Brain pericyte (primary cell): ENCODE measurements at places on chromosomes 2 and 18.

GRCh38 chr2:148756292-148756975 lies 111.9 kb downstream of the EPC2 start:
- DNase-seq = no peak

DNA sequence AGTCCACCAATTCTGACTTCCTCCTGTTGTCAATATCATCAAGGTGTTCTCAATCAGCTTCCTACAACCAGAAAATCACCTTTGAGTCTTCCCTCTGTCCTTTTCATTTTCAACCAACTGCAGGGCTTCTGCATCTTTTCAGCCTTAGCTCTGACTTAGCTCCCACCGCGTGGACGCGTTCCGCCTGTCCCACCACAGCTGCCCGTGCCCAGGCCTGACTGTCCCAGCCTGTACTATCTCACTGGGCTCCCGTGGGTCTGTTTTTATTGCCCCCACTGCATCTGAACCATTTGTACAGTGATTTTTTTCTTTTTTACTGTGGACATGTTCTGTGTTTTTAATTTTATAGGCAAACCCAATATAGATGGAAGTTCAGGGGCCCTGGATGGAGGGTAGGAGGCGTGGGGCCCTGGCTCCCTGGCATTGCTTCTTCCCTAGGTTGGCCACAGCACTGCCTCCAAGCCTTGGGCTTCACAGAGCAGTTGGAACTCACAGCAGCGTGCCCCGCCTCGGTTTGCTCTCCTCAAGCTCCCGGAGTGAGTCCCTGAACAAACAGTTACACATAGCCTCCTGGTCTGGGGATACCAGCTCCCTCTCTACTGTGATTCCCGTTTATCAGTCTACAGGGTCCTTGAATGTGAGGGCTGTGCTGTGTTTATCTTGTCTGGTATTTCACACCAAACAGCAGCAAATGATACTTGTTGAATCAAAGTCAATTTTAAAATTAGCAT lies 280.6 kb upstream of the PXDN start:
- no peak for DNase-seq

DNA sequence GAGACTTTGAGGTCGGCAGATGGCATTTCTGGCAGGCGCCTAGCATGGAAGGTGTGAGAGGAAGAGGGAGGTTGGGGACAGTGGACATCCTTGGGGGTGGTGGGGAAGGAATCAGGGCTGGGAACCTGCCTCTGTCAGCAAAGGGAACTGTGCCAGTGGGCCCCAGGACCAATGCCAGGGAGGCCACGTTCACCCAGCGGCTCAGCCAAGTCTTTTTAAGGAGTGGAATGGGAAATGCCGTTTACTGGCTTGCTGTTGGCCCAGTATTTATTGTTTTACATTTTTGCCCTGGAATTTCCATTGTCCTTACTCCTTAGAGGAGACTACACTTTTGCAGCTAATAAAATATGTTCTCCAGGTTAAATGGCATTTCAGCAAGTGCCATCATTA lies 135.2 kb downstream of the MCFD2 start:
- no peak for DNase-seq

DNA sequence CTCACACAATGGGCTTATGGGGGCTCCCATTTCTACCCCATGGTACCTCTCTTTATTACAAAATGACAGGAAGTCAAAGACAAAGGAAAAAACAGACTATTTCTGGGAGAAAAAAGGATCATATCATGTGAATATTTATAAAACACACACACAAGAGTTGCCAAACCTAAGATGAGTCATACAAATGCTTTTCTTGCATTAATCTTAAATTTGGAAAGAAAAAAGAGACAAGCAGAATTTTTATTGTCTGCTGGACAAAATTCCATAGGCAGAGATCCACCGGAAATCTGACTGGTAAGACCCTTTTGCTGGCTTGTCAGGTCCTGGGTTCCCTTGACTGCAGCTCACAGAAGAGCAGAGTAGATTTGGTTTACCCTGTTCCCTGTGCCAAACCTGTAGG lies 1732.3 kb upstream of the PIK3C3 start:
- no peak for DNase-seq

GRCh38 chr2:28401411-28401810 lies 8.8 kb downstream of the FOSL2 start:
- no peak for DNase-seq

DNA sequence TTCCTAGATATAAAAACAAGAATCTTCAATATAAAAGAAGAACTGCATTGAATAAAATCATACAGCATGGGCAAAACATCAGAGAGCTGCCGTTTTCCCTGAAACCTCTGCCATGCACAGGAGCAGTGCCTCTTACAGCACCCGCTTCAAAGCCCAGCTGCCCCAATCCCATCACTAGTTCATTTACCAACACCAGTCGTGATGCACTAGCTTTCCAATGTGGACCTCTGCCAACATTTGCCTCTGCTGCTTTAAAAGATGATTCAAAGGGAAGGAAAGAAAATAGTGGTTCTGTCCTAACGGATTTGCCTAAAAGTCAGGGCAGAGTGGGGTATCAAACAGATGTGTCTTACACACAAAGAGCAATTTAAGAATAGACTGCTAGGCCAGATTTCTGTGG lies 43.4 kb upstream of the AP1S3 start:
- no peak for DNase-seq

DNA sequence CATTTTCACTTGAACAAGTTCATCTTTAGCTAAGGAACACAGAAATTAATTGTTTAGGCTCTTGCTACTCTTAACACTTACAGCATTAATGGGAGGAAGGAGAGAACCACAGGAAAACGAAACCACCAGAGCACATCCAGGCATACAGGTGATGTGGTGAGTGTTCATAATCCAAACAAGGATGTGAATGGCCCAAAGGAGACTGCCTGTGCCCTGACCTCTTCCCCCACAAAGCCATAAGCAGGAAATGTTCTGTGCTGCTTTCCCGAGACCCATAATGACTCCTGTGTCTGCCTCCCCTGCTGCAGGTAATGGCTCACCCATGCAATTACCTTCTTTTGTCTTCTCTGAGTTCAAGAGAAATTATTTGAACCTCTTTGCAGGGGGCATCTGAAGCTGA lies 295.9 kb upstream of the LINC00305 start:
- DNase-seq = no peak
